ENCODE measurements at places on chromosomes 13 and 19.

GRCh38 chr13:58142952-58143351 lies 511.4 kb downstream of the PCDH17 start:
- DNase-seq: no peak

- DNase-seq: no peak
Observed at GRCh38 chr13:99193152-99193551, 7.5 kb upstream of the UBAC2 start.

DNA sequence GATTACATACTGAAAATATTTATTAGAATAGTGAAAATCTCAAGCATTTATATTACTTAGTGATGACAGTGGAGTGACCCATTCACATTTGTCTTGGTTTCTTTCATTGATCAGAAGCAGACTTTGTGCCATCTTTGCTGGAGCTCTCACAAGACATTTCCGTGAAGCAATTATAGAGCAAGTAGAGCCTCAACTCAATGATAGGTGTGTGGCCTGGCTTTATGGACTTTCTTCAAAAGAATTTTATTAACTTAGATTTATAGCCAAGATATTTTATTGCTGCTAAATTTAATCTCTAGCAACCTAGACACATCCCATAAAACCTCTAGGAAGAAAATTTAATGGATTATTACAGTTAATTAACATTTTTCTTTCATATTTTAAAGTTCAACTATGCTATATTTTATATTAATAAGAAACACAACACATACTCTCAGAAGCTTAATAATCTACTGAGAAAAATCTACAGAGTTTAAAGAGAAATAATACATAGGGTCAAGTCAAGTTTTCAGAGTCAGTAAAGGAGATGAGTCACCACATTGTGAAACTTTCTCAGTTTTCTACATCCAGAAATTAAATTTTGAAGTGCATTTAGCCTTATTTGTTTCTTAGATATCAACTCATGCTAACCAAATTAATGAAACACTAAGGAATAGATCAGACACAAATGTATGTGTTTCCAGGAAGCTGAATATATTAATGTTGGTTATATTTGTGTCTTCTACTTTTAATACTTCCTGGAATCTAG lies 160.5 kb downstream of the LACC1 start:
- no peak for DNase-seq

- no peak for DNase-seq
Observed at GRCh38 chr13:33787051-33787591, 30.8 kb upstream of the RFC3 start.

DNA sequence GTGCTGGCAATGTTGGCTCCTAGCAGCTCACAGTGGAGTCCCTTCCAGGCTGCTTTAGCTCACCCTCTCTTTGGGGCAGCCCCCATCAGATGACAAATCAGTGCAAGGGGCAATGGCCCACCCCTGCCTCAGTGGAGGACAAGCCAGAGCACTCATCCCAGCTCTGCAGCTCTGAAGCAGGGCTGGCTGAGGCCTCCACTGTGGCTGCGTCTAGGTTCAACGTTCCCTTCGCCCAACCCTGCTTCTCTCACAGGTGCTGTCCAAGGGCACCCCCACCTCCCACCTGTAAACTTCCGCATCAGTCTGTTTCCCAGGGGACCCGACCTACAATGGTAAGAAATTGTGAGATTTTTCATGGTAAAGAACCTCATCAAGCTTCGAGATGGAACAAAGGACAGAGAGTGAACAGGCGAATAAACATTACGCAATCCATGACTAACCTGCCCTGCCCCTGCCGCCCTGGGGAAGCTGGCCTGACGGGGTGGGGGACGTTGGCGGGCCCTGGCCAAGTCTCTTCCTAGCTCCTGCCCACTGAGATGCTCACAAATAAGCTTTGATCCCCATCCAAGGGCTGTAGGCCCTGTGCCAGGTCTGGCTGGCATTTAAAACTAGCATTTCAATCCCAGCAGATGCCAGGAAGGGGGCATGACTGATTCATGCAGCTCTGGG lies 40.5 kb downstream of the DZIP1 start:
- DNase-seq: no peak

GRCh38 chr13:111847964-111848363 lies 219.0 kb upstream of the SOX1 start:
- DNase-seq: no peak

- no peak for DNase-seq
Observed at GRCh38 chr19:29550896-29551295, 25.1 kb downstream of the VSTM2B start.

- DNase-seq: no peak
Observed at GRCh38 chr13:100534147-100534843, 54.3 kb downstream of the GGACT start.

- DNase-seq: no peak
Observed at GRCh38 chr13:60645676-60646075, 248.7 kb downstream of the TDRD3 start.

- DNase-seq: no peak
Observed at GRCh38 chr13:79802389-79803085, 321.6 kb downstream of the NDFIP2 start.

GRCh38 chr13:107069108-107069776 lies 501.3 kb upstream of the ARGLU1 start:
- DNase-seq: no peak

DNA sequence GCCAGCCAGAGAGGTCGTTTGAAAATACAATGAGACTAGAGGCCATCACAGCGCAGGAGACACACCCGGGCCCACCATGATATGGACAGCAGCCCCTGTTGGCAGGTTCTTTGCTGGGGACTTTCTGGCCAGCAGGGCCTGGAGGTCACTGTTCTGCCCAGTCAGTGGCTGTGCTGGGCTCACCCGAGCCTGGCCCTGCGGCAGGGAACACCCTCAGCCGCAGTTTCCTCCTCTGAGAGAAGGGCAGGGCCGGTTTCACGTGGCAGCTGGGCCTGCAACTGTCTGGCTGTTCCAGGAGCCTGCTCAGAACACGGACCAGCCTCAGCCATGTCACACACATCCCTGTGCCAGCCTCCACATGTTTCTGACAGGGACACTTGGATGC lies 39.4 kb downstream of the ADPRHL1 start:
- DNase-seq: no peak

GRCh38 chr13:42574435-42575311 lies 721 bp downstream of the TNFSF11 start:
- no peak for DNase-seq

- DNase-seq: no peak
Observed at GRCh38 chr13:40509876-40510275, 156.6 kb downstream of the FOXO1 start.

DNA sequence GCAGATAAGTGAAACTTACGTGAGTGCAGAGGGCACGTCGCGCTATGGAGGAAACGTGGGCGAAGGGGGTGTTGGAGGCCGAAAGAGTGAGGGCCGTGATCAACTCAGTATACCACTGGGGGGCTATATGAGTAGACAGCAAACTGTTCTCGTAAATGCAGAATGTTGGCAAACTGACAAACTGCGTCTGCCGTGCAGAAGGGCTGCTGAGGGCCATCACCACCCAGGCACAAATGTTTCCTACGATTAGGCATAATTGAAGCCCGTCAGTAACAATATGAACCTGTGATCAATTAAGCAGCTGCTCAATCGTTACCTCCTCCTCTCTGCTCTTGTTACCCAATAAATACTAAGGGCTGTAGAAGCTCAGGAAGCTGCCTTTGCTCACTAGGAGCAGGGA lies 17.3 kb upstream of the MADCAM1 start:
- no peak for DNase-seq

DNA sequence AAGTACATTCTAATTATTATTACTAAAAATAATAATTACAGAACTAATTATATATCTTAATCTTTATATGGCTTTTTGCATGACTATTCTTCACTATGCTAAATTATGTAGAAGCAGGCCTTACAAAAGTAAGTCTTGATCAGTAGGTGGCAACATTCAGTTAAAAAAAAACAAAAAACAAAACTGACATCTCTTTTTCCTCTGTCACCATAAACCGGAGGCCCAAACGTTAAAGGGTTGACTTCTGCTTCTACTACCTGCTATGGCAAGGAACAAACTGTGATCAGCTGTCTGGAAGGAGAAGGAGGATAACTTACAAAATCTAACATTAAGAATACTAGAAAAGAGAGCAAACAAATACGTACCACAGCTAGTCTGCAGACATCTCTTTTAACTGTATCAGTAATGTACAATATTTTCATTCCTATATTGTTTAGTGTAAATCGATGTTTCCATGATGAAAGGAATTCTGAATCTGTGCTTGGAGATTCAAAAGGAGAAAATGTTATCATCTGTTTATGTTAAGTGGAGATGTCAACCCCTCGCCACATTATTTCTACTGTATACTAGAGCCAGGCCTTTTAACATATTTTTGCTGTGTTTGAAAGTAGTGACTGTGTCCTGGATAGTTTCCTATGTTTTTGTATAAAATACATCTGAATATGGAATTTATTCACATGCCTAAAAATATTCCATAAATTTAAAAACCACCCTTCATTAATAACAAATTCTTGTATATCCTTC lies 1525.4 kb downstream of the SLITRK1 start:
- DNase-seq: no peak

GRCh38 chr13:100674572-100674871 lies at the start of gene TMTC4:
Gene TMTC4, minus strand, starts transcription at chr13:100674795. Its CDS starts 4,433 bp downstream, at chr13:100670362.
- DNase-seq: no peak

- DNase-seq: no peak
Observed at GRCh38 chr13:40589285-40590109, 76.9 kb downstream of the FOXO1 start.

DNA sequence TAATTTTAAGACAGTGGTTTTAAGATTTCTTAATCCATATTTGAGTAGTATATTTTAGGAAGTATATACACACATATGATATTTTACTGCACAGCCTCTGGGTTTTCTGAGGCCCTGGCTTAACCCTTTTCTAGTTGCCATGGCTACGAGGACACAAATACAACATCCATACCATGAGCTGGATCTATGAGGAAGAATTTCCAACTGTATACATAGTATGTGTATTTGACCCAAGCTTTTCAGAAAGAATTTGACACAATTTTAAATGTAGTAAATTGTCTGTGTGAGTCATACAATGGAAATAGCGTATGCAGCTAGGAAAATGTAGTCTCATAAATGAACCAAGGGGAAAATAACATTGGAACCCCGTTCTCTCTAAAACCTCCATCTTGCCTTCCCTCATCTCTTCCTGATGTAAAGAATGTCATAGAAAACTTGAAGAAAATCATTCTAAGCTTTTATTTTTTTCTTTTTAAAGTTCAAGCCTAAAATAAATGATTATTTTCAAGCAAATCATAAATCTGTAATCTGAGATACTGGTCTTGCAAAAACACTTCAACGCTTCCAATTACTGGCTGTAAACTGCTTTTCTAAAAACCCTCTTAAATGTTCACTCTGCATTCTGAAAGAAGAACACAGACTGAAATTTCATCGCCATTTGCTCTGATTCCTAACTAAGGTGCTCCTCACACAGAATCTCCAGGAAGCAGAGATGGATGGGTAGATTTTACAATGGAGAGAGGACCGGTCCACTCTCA lies 172.4 kb downstream of the LACC1 start:
- DNase-seq: peak; percentile 42

DNA sequence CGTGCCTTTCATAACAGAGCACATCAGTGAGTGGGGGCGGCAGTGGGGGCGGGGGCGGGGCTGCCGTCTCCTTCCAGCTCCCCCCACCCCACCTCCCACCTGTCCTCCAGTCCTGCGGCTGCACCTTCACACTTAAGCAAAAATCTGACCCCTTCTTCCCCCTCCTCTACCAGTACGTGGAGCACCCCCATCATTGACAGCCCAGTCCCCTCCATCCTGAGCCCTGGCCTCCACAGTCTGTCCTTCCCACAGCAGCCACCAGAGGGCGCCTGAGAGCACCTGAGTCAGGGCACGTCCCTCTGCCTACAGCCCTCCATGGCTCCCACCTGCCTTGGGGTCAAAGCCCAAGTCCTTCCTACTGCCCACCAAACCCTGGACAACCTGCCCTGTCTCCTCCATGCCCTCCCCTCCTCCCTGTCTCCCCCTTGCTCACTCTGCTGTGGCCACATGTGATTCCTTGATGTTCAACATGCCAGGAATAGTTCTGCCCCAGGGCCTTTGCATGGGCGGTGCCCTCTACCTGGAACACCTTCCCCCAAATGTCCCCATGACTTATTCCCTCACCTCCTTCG lies 4.0 kb downstream of the EBI3 start:
- DNase-seq: no peak

DNA sequence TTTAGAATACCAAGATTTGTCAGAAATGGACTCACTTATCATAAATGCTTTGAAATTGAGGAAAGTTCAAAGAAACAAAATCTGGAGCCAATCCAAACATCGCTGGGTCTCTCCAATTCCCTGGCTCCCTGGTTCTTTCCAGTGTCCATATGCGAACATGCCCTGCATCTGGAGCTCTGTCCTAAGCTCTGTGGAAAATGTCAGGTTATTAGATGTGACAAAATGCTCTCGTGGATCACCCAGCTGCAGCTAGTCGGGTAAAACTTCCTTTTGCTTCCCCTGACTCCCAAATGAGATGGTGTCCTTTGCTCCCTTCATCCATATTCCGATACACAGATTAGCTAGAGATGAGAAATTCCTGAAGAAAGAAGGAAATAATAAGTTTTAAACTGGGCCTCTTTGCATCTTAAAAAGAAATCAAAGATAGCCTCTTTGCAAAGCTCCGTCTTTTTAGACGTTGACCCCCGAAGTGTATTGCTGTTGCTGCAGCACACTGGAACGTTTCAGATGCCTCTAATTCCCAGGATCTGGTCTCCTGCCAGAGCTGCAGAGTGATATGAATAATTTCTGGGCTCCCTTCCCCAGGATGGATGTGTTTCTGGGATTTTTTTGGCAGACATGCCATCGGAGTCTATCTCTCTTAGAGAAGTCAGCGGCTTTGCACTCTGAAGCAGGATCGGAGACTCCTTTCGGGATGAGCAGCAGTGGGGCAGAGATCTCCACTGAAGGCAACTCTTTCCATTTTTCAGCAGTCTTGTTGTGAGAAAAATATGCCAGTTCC lies 102.9 kb downstream of the TEX26 start:
- peak; percentile 63 for DNase-seq

DNA sequence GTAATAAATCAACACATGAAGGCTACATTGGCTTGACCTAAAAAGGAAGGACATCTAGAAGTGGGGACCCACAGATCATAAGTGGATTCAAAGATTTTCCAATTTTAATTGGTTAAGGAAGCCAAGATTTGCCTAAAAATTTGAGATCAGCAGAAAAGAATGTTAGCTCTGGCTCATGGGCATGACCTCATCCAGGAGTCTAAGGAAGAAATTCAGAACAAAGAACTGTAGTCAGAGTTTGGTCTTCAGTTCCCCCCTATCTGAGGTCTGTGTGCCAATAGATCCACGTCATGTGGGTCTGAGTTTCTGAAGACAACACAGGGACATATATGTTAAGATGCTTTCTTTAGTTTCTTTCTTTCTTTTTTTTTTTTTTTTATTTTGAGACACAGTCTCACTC lies 648.8 kb upstream of the SPRY2 start:
- no peak for DNase-seq

DNA sequence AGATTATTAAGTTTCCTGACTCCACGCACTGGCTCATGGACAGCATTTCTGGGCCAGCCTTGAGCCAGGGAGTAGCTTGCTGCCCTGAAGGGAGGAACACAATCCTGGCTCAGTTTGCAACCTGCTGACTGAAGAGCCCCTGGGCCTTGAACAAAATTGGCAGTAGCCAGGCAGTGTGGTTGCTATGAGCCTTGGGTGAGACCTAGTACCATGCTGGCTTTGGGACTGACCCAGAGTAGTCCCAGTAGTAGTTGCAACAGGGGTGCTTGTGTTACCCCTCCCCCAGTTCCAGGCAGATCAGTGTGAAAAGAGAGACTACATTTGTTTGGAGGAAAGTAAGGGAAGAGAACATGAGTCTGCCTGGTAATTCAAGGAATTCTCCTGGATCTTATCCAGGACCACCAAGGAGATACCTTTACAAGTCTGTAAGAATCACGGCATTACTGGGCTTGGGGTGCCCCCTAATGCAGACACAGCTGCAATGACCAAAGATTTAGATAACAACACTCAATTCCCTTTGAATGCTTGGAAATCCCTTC lies 22.0 kb downstream of the ITGBL1 start:
- DNase-seq: peak; percentile 91

- no peak for DNase-seq
Observed at GRCh38 chr19:581399-582111, 8.1 kb upstream of the HCN2 start.

Data from fibroblast of skin of left biceps (primary cell).